Effector CD4-positive, alpha-beta T cell (primary cell): ENCODE measurements at places on chromosomes 7 and 10.

DNA sequence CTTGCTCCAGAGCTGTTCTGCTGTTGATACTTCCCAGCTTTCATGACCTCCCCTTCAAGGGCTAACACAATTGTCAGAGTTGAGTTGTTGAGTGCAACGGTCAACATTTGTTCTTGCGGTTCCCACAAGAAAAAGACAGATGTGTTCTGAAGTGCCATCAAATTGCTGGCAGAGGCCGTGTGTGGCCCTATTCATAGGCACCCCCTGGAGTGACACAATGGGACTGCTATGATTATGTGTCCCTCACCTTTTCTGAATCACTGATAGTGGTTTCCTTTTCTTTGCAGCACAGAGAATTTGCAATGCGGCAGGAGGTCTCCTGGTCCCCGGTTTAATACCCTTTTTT, 5.8 kb upstream of the IGFBP1 start:
- no peak for DNase-seq

DNA sequence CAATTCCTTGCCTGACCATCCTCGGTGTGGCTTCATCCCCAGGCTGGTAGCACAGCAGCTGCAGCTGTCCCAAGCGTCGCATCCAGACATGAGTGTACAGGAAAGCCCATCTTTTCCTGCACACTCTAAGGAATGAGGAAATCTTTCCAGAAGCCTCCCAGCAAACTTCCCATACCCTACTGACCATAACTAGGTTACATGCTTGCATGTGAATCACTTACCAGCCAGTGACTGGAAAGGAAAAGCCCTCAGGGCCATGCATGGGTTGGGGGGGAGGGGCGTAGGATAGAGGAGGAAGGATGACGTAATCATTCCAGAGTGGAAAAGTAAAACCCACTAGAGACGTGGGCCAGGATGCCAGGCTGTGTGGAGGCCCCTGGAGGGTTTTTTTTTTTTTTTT, 18.9 kb upstream of the ZNF212 start:
- DNase-seq = no peak

DNA sequence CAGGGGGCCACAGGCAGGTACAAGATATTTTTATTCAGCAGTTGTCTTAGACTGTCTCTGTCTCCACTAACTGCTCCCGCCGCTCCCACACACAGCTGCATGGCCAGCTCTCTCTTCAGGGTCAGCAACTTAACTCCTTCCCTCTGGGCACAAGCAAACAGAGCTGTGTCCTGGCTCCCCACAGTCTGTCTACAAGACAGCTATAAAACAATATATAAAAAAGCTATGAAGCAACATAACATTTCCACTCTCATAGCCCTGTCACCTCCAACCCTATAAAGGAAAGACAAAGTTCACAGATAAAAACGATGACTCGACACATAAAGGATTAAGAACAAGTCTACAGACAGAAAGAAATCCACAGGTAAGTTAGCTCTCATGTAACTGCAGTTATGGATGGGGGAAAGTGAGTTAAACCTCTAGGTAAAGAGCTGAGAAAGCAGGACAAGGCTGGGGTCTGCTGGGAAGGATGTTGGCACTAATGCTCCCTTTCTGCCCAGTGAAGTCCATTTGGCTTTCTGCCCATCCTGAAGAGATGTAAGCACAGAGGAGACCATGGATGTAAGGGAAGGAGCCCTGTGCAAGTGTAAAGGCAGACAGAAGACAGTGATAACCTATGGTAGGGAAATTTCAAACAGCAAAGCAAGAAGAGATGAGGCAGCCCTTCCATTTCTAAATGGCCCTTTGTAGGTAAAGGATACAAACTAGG, 27.0 kb downstream of the RAPGEF5 start:
- no peak for DNase-seq

- no peak for DNase-seq
Measured at GRCh38 chr7:33550363-33550762, 355.0 kb upstream of the BMPER start.

DNA sequence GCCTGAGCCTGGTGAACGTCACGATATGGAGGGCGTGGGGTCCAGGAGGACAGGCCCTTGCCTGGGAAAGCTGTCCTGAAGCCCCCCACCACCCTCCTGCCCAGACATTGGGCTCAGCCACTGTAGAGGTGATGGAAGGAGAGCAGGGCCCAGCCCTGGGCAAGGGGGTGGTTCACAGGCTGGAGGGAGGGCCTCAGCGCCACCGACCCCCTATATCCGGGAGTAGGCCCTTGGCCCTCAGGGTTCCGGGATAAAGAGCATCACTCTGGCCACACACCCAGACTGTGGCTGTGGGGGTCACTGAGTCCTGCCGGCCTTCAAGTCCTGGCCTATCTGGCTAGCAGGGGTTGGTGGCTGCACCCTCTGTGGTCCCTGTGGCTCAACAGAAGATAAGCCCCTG, 55.3 kb upstream of the GTF2IRD1 start:
- DNase-seq = no peak

DNA sequence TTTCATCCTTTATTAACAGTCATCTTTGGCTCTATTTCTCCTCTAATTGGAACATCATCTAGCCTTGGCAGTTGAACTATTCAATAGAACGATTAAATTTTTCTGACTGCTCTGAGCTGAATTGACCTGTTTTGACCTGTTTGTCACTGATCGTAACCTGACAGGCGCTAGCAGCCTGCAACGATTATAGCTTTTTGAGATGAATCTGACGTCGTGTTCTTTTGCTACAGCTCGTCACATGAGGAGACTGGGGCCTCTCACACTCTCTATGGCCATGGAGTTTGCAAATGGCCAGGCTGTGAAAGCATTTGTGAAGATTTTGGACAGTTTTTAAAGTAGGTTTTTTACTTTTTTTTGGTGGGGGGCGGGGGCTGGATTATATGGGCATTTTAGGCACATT, 229.8 kb downstream of the FOXP2 start:
- DNase-seq = no peak

GRCh38 chr7:120729245-120729644, 128.7 kb downstream of the TSPAN12 start:
- DNase-seq = no peak

DNA sequence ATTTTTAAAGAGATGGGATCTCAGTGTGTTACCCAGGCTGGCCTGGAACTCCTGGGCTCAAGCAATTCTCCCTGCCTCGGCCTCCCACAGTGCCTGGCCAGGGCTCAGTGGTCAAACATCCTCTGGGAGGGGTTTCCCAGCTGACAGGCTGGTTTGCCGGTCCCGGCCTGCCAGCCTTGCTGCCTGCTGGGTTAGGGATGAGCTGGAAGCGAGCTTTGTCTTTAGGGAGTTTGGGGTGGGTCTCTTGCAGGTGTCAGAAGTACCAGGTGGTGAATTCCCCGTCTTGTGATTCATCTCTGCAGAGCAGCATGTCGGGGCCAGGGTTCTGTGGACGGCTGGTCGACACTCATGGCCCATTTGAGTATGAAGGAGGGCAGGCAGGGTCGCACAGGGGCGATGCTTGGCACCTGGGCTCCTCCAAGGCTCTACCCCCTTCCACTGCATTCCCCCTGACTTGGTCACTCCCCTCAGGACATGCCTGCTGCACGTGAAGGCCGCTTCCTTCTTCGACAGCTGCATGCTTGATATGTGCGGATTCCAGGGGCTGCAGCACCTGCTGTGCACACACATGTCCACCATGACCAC, 30.3 kb downstream of the ZAN start:
- no peak for DNase-seq

GRCh38 chr7:111866787-111867186, 304.5 kb upstream of the IMMP2L start:
- DNase-seq = no peak

GRCh38 chr7:75650681-75651080, 88.1 kb downstream of the HIP1 start:
- no peak for DNase-seq
